ENCODE measurements at places on chromosomes 7 and 10.

DNA sequence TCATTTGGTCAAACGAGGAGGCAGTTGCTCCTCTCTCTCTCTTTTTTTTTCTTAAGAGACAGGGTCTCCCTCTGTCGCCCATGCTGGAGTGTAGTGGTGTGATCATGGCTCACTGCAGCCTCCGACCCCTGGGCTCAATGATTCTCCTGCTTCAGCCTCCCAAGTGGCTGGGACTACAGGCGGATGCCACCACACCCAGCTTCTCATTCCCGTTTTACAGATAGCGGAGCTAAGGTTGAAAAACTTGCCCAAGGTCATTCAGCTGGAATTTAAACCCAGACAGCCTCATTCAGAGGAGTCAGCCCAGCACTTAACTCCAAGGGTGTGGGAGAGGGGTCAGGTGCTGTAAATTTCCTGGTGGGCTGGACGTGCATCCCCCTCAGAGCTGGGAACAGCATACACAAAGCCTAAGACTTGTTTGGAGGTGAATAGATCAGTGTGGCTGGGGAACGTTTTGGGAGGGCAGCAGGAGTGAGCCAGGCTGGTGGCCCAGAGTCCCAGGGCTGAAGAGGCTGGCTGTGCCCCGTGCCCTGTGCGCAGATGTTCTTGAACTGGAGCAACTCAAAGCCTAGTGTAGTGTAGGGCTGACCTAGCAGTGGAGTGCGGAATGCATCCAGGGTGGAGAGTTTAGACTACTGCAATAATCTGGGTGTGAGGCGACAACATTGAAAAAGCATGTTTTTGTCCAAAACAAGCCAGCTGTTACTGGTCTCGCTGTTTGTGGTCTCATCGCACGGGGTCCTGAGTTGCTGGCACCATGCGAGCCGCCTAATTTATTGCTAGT, 2.3 kb downstream of the HTRA1 start:
- DNase-seq: no peak

- DNase-seq: peak; percentile 38
These were observed 179.5 kb downstream of the ADAM12 start for GRCh38 chr10:126208726-126209302.

- DNase-seq: no peak
These were observed 100.1 kb upstream of the PTN start for GRCh38 chr7:137443616-137444015.

GRCh38 chr10:16944402-16944801, 127.2 kb upstream of the RSU1 start:
- no peak for DNase-seq

DNA sequence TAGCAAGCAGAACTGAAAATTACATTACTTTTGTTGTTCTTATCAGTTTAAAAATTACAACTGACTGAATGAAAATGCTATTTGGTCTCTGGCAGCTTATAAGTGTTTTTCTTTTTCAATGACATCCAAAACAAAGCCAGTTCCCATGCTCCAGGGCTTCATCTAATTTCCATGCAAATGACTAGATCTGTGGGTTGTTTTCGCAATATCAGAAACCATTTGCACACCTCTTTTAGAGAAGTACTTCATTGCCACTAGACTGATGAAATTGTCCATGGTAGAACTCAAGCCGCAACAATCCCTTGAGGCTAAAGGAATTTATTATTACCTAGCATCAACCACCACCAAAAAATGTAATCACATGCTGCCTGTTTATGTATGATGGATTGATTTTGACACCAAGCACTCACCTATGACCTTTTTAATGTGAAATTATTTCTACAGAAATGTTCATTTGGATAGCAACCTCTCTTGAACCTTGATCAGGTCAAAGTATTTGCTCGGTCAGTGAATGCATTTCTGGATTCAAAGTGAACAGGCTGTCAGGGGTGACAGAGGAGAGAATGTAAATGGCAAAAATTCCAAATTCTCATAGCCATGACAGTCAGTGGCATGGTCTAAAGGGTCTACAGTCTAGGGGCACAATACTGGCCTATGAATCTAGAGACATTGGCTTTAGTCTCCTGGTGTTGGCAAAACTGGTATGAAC, 769.3 kb downstream of the SORCS1 start:
- DNase-seq: no peak

DNA sequence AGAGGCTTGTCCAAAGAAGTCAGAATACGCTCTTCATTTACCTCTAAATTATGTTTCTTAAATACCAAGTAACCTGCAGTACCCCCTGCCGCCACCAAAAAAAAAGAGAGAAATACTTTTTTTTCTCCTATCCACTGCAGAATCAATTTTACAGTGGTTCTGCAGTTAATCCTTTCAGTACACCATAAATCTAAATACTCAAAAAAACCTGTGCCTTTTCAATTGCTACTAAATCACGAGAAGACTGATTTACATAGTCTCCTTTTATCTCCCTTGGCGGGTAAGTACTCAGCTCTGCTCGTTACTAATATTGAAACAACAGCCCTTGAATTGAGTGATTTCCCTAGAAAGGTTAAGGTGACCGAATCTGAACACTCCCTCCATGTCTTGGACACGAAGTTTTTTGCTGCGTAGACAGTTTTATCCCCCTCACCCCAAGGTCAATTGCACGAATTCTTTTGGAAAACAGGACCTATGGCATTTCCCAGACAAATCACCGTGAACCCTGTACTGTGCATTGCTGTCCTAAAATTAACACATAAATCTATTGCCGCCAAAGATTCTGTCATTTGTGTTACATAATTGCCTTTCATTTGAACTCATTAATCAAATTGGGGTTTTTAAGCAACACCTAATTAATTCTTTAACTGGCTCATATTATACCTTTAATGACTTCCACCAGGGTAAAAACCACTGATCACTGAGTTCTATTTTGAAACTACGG, 512 bp upstream of the VIM start:
- no peak for DNase-seq

DNA sequence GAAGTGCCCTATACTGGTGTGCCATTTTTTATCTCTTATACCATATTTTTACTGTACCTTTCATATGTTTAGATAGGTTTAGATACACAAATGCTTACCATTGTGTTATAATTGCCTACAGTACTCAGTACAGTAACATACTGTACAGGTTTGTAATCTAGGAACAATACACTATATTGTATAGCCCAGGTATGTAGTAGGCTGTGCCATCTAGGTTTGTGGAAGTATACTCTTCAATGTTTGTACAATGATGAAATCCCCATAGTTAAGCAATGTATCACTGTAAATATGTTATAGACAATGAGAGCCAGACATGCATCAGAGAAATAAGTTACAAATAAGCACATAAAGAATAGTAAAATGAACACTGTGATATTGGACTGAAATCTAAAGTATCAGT, 109.1 kb downstream of the IQUB start:
- DNase-seq: no peak

- no peak for DNase-seq
These were observed 126.3 kb downstream of the CNOT4 start for GRCh38 chr7:135383525-135384175.
